H1 (cell line): ENCODE measurements at places on chromosomes 1 and 21. TPM values are rescaled to one million over a fixed set of nuclear protein-coding genes. Genes with fewer than 3 reads are reported as not detected.
A peak's percentile ranks its signal among the peaks of the same experiment; 100 is the strongest.

GRCh38 chr1:196144588-196144987, 463.7 kb downstream of the KCNT2 start:
- no peak overlapping the region for H3K4me3 ChIP-seq
- no peak overlapping the region; the same call in 1 of the 2 replicates for H3K27ac ChIP-seq
- H3K4me1 ChIP-seq, result no peaks in the 10 kb centered on the region
- no peaks in the 10 kb centered on the region for H3K36me3 ChIP-seq
- no peak for DNase-seq

WNT9A gene
- 0.78 and 1.1 TPM in 2 replicates for total RNA-seq

DNA sequence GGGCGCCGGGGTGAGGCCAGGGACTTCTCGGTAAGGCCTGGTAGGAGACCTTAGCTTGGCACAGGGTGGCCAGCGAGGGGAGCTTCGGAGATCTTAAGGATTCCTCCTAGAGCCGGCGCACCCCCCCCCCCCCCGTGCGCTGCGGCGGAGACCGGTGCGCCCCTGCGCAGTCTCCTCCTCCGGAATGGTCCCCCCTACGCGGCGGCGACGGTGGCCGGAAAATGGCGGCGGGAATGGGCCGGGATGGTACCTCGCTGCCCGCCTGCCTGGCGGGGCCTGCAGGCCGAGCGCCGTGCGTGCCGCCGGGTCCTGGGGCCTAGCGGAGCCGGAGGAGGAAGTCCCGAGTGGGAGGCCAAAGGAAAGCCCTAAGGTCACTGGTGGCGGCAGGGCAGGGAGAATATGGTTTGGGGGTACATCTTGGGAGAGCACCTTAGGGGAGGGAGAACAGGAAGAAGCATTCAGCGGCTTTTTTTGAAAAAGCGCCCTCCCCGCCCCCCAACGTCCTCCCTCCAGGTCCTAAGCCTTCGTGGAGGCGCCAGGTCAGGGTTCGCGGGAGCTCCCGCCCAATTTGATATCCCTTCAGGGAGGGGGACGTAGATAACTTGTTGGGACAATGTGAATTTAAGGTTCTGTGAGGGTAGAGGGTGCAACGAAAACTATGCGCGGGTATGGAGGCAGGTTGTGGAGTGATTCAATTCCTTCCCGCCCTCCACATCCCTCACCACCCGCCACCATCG, 429 bp downstream of the SRRM1 start:
- peaks cover 32% of the 10 kb centered on the region for H3K36me3 ChIP-seq
- H3K27ac ChIP-seq, result peak overlapping the region; percentile 94
- H3K4me1 ChIP-seq, result peaks cover 3% of the 10 kb centered on the region; the same call in 1 of the 2 replicates
- no peaks in the 10 kb centered on the region for H3K27me3 ChIP-seq
- no peak for DNase-seq

GRCh38 chr21:14290576-14290975, 74.6 kb downstream of the RBM11 start:
- H3K27me3 ChIP-seq, result no peaks in the 10 kb centered on the region
- H3K36me3 ChIP-seq, result no peaks in the 10 kb centered on the region
- no peak overlapping the region for H3K27ac ChIP-seq
- no peak for DNase-seq

GNG12 gene
- 34.5 and 35.8 TPM in 2 replicates for total RNA-seq

GRCh38 chr1:178057141-178057765, 36.7 kb upstream of the RASAL2 start:
- H3K4me1 ChIP-seq, result peaks cover 9% of the 10 kb centered on the region; the same call in 1 of the 2 replicates
- H3K27ac ChIP-seq, result no peak overlapping the region
- no peaks in the 10 kb centered on the region for H3K36me3 ChIP-seq
- DNase-seq, result no peak
- H3K4me3 ChIP-seq, result no peak overlapping the region

- peak overlapping the region; percentile 88 for H3K4me3 ChIP-seq
- no peak overlapping the region for H3K27ac ChIP-seq
- no peaks in the 10 kb centered on the region for H3K27me3 ChIP-seq
- peaks cover 7% of the 10 kb centered on the region for H3K4me1 ChIP-seq
- DNase-seq, result no peak
Observed at GRCh38 chr1:244968881-244969280, 104.5 kb upstream of the HNRNPU start.

TNFRSF9 gene
- not detected in 2 replicates for total RNA-seq

TNFSF4 gene
- total RNA-seq, result 0.59 and 0.63 TPM in 2 replicates

DNA sequence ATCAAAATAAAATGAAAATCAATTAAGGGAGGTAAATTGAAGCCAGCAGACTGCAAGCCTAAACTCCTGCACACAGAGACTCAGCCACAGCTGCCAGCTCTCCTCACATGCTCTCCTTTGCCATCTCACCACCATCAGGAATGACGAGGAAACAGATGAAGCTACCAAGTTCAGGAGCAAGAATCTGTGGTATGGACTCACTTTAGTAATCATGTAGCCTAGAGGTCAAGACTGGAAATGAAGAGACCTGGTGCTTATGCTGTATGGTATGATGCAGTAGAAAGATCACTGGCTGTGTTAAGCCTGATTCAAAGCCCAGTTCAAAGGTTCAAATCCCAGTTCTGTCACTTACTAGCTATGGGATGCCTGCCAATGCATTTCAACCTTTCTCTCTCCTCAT, 78.9 kb upstream of the CAMK1G start:
- no peaks in the 10 kb centered on the region for H3K36me3 ChIP-seq
- H3K27ac ChIP-seq, result no peak overlapping the region
- no peak overlapping the region for H3K4me3 ChIP-seq
- H3K4me1 ChIP-seq, result no peaks in the 10 kb centered on the region

- no peaks in the 10 kb centered on the region for H3K4me1 ChIP-seq
- no peaks in the 10 kb centered on the region for H3K36me3 ChIP-seq
- H3K4me3 ChIP-seq, result no peak overlapping the region
- no peak overlapping the region for H3K27ac ChIP-seq
- no peaks in the 10 kb centered on the region for H3K27me3 ChIP-seq
- no peak for DNase-seq
Observed at GRCh38 chr1:242425232-242425631, 99.3 kb downstream of the PLD5 start.

GRCh38 chr1:198681831-198682759, 43.3 kb downstream of the PTPRC start:
- DNase-seq, result no peak
- no peak overlapping the region for H3K27ac ChIP-seq
- H3K4me3 ChIP-seq, result no peak overlapping the region
- H3K4me1 ChIP-seq, result no peaks in the 10 kb centered on the region
- no peaks in the 10 kb centered on the region for H3K27me3 ChIP-seq

DNA sequence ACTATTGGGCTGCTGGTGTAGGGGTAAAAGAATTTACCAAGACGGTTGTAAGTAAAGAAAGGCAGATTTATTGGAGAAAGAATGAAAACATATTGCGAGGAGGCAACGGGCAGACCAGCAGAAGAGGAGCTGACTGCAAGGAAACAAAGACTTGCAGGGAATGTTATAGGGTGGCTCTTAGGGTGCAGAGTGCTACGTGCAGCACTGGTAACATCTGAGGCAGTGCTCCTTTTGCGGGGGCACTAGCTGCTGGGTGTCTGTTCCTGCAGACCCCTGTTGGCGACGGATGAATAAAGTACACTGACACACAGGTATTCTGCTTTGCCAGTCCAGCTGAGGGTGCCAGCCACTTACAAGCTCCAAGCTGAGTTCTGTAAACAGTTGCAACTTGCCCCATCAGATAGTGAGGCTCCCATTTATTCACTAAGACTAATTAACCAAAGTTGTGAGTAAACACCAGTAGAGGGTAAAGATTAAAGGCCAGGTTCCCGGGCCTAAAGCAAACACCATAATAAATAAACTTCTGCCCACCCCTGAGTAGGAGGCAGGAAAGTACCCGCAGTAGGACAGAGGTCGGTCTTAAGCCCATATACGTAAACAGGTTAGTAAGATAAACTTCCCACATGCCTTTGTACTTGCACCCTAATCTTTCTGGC, 140.2 kb upstream of the KCNK1 start:
- H3K36me3 ChIP-seq, result no peaks in the 10 kb centered on the region
- H3K27me3 ChIP-seq, result no peaks in the 10 kb centered on the region
- no peak for DNase-seq
- H3K4me3 ChIP-seq, result no peak overlapping the region; the same call in 1 of the 2 replicates

IL20 gene
- not detected in 2 replicates for total RNA-seq

GRCh38 chr1:170857955-170858354, 77.4 kb upstream of the MROH9 start:
- H3K27me3 ChIP-seq, result no peaks in the 10 kb centered on the region
- H3K4me1 ChIP-seq, result no peaks in the 10 kb centered on the region
- no peak for DNase-seq
- H3K4me3 ChIP-seq, result no peak overlapping the region
